Amniotic stem cell (primary cell): ENCODE measurements at places on chromosomes 13 and 19.
A peak's percentile ranks its signal among the peaks of the same experiment; 100 is the strongest.

GRCh38 chr19:31318790-31319425 is 30.3 kb downstream of the TSHZ3 start:
- DNase-seq = no peak

DNA sequence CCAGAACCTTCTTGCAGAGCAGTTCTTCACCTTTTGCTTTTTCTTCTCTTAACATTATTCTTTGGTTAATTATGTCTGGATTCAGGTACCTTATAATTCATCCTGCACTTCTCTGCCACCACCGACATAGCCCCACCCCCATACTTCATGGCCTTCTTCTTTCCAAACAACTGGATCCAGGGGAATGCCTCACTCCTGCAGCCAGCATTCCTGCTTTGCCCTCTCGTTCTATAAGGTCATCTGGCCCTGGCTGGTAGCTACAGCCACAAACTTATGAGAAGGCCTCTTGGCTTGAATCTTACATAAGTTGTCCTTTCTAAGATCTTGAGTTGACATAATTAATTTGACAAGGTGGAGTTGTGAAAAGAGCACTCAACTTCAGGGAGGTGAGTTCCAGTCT is 84.1 kb upstream of the FRY start:
- DNase-seq = no peak

DNA sequence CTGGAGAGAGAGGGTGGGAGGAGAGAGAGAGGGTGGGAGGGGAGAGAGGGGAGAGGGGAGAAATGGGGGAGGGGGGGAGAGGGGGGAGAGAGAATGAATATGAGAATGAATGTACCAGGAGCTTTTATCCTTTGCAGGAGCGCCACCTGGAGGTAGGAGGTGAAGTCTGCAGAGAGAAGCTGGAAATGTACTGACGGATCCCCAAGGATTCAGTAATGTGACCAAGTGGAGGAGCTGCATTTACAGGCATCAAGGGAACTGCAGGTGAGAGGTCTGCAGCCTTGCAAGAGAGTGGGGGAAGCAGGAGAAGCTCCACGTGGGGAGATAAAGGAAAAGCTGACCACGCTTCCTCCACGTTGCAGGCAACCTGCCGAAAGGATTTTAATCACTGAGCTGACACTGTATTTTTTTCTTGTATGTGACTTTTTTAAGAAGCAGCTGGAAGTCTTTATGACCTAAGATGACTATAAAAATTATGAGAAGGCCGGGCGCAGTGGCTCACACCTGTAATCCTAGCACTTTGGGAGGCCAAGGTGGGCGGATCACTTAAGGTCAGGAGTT is 33.7 kb downstream of the VSTM1 start:
- peak; percentile 32 for DNase-seq

DNA sequence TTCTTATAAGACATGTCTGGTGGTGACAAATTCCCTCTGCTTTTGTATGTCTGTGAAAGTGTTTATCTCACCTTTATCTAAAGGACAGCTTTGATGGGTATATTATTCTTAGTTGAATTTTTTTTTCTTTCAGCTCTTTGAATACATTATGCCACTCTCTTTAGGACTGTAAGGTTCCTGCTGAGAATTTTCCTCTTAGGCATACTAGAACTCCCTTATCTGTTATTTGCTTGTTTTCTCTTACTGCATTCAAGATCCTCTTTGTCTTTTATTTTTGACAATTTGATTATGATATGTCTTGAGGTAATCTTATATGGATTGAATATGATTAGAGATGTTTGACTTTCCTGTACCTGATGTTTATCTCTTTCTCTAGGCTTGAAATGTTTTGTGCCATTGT is 1328.4 kb downstream of the PCDH9 start:
- DNase-seq = no peak

GRCh38 chr13:113875429-113875815 is 11.5 kb upstream of the GAS6 start:
- no peak for DNase-seq

- no peak for DNase-seq
Observed at GRCh38 chr13:92602560-92602959, 624.0 kb upstream of the GPC6 start.

- no peak for DNase-seq
Observed at GRCh38 chr19:4538601-4538954, 1.3 kb downstream of the LRG1 start.
